Esophagus muscularis mucosa (tissue), 4 donors: ENCODE measurements at places on chromosomes 4 and X.

DNA sequence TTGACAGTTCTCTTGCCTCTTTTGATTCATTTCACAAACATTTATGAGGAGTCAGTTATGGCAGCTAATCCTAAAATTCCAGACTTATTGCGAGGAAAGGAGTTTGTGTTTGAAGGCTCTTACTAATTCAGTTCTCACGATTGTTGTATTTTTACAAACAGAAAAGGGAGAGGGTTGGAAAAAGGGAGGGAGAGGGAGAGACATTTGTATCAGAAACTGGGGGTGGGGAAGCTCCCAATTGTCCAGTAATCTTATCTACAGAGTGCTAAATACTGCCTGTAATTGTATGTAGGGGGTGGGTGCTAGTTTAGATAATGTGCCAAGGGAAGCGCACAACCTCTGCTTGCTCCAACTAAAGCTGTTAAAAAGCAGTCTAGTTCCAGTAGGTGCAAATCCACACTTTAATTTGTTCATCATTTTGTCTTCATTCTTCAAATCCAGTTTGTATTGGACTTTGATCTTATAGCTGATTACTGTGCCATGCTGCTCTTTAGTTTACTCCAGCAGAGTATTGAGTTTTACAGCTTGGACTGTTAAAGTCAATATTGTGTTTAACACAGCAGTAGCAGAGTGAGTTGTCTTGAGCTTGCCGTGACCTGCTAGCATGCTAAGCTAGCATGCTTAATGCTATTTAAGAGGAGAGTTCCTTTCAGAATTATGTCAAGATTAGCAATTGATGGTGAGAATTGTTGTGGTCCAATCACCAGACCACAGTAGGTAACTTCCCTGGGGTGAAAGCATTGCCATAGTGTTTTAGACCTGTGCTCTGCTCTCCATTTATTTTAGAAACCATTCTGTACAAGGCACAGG, 13.9 kb downstream of the FNIP2 start:
- no peak for DNase-seq

GRCh38 chr4:141609243-141609642, 27.1 kb upstream of the IL15 start:
- no peak for DNase-seq

DNA sequence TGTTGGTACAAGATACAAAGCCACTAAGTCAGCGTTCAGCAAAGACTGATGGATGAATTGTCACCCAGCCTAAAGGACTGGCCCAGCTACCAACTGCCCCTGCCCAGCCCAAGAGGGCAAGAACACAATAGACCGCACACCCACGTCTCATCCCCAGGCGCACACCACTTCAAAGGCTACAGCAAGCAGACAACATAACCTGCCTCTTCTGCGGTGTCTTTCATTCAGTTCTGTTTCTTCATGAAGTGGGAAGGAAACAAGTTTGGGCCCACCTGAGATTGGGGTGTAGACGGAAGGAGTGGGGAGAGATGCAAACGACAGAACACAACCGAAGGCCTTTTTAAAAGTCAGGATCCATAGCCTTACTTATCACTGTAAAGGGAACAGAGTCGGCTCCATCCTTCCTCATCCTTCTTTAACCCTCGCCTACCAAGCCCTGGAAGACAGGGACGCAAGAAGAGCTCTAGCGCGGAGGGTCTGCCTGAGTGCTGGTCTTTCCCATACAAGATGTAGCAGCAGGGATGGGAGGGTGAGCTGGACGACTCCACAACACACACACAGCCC, 691 bp downstream of the SCARB2 start:
- peak; percentile 92 for DNase-seq

GRCh38 chr4:137599734-137600133, 67.4 kb upstream of the PCDH18 start:
- no peak for DNase-seq

- no peak for DNase-seq
Observed at GRCh38 chrX:10033375-10034007, 66.3 kb downstream of the CLDN34 start.

GRCh38 chr4:6892190-6892908, 17.3 kb upstream of the TBC1D14 start:
- no peak for DNase-seq

GRCh38 chr4:39616651-39617050, 22.0 kb downstream of the SMIM14 start:
- DNase-seq: no peak

DNA sequence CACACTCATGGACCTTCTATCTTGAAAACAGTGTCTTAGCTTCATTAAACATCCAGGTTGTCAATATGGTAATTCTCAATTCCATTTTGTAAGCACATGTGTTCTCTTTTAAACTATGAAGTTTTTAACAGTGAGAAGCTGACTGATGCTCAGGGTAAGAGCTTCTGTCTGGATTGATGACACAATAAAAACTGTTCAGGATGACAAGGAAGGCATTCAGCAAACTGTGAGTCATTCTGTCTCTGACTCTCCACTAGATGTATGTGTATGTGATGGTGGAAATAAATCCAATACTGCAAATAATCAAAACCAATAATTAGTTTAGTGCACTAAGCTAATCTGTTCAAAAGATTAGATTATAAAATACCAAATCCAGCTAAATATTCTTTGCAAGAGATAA, 115.3 kb upstream of the ARX start:
- DNase-seq: no peak

- DNase-seq: no peak
Observed at GRCh38 chrX:19515615-19516105, 352 bp upstream of the MAP3K15 start.

DNA sequence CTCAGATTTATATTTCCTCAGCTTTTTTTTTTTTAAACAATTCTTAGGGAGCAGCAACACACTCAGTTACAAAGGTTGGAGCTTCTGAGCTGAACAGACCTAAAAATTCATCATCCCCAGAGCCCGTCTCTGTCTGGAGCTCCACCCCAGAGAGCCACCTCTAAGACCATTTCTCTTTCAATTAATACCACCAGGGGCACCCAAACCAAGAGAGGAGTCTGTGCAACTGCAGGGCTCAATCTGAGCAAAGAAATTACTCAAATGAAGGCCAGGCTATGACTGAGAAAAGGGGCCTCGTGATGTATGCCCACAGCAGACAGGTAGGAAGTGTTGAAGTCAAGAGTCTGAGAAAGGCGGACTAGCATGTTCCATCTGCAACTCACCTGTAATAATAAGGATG, 95.5 kb downstream of the C4orf51 start:
- DNase-seq: peak; percentile 80

- peak; percentile 31 for DNase-seq
Observed at GRCh38 chr4:82479562-82479961, 49.2 kb downstream of the ENOPH1 start.
